ENCODE measurements at places on chromosomes 5 and 9.

DNA sequence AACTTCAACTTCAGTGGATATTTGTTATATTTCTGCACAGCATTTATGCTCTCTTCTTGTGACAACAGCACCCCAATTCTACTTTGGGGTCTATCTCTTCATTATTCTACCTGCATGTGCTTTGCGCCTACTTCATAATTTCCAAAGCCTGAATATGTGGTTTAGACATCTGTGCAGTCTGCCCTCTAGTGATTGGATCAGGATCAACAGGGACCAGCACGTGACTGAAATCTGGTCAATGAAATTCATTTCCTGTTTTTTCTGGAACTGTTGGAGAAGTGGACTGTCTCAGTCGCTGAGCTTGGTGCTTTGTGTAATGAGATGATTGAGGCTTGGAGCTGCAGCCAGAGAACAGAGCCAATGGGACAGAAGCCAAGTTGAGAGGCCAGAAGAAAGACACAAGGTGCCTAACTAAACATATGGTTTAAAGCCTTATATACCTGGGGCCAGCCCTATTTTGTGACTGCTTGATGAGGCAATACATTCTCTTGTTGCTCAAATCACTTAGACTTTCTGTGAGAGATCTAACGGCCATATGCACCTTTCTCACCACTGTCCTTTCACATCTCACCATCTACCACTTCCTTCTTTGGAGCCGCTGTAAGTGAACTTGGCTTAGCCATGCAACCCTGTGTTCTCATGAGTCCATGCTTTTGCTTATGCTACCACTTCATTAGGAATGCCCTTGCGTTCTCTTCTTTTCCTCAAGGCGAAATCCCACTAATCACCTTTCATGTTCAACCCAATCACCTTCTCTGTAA lies 68.8 kb upstream of the PPP2R2B start:
- peak; percentile 22 for DNase-seq

GRCh38 chr9:36191290-36191645 lies 547 bp downstream of the CLTA start:
- peak; percentile 48 for DNase-seq

DNA sequence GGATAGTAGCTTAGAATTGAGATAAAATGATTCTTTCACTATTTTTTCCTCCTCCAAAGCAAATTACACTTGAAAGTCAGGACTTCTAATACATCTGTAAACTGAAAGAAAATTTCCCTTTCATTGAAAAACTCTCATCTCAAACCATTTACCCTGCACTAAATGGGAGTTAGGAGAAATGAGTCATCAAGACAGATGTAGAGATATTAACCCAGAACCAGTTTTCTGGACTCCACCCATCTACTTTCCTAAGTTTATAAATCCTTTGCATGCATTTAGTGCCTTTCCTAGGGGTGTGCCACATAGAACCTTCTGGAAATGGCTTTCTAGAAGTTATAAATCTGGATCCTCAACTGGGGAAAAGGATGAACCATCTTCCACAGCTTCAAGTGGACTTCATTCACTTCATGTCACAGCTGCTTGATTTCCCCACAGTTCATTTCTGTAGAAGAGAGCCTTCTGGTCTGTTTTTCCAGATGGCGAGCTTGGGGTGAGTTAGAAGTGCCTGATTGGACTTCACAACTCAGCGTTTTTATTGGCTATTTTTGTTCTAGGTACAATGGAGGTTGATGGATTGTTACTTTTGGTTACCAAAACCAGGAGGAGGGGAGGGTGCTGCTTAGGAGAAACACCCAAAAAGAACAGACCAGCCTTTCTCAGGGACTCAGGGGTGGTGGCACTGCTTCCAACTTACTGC lies 72.5 kb upstream of the GPR151 start:
- DNase-seq = peak; percentile 6

- no peak for DNase-seq
Observed at GRCh38 chr9:107706701-107707427, 217.3 kb upstream of the KLF4 start.

DNA sequence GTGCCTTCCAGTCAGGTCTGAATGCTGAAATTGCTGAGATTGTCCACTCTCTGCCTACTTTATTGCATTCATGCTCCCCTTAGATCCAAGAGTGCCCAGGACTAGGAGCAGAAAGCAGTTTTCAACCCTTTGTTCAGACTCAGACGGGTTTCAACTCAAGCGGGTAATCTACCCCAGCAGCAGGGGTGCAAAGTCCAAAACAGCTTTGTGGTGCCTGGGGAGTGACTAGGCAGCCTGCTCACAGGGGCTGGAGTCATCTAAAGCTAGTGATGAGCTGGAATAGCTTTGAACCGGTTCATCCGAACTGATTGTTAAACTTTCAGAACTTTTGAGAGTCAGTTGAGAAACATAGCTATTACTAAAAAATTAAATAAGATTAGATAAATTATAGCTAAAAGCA lies 71.0 kb upstream of the IQGAP2 start:
- no peak for DNase-seq

- DNase-seq = peak; percentile 89
Observed at GRCh38 chr9:6759185-6759977, 1.6 kb downstream of the KDM4C start.

GRCh38 chr9:69527454-69527853 lies 144.7 kb downstream of the APBA1 start:
- DNase-seq = no peak

DNA sequence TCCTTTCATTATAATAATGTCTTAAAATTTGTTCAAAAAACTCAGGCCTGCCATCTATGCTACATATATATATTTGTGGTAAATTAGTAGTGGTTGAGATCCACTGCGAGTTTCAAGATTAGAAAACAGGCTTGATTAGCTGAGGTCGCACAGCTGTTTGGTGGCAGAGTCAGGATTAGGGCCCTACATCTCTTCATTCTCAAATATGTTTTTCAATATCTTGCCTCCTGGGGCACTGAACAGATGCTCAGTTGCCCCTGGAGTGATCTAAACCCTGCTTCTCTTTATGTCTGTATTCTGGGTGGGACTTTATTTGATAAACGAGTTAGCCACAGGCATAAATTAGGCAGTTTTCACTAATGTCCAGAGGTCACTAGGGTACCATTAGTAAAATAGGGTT lies 27.8 kb upstream of the CEP120 start:
- no peak for DNase-seq

GRCh38 chr5:170791325-170791954 lies 7.9 kb downstream of the GABRP start:
- DNase-seq = peak; percentile 68

DNA sequence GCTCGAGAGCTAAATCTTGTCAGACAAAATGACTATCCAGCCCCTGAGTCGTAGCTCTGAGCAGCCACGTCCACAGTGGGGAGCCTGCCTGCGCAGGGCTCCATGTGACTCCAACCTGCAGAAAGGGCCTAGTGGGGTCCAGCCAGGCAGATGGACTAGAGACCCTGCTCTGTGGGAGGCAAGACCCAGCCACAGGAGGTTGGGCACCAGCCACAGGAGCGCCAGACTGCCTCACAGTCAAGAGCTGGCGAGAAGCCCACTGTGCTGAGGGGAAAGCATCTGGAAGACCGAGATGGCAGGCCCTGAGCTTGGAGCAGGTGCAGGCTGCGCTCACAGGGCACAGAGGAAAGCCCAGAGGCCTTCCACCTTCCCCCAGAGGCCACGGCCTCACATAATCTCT lies 61.4 kb downstream of the C5orf15 start:
- DNase-seq = no peak

DNA sequence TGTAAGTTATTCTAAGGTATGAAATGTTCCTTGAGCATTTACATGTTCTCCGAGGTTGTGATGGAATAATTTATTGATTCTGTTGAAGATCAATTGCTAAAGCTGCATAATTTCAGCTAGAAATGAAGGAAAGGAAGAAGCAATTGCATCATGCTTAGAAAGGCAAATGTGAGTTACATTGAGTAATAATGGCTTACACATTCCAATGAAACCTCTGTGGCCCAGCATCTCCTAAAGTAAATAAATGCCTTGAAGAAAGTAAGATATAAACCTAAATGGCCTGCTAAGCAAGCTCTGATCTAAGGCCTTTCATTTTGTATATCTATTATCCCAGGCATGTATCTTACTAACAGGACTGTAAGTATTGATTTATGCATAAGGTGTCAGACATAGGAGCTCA lies 677.3 kb upstream of the RGMB start:
- peak; percentile 87 for DNase-seq

DNA sequence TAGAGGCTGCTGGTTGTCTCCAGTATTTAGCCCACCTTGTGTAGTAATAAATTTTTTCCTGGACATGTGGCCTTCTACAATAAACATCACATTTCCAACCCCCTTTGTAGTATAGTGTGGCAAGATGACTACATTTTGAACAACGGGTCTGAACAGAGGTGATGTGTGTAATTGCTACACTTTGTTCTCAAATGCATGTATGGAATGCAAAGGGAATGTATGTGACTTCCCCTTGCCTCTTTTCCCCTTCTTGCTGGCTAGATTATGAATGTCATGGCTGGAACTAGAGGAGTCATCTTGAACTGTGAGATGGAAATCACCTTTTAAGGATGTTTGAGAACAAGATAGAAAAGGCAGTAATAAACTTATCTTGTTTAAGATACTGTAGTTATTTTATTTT lies 54.5 kb downstream of the PRR16 start:
- DNase-seq = no peak

- DNase-seq = no peak
Observed at GRCh38 chr9:93092251-93092991, 3.6 kb upstream of the CARD19 start.

GRCh38 chr9:15400281-15400941 lies 22.3 kb upstream of the SNAPC3 start:
- DNase-seq = peak; percentile 88

GRCh38 chr9:114098936-114099668 lies at the start of gene KIF12:
KIF12 (minus strand) TSS chr9:114099292; CDS start chr9:114099276, 16 bp downstream.
- no peak for DNase-seq

- no peak for DNase-seq
Observed at GRCh38 chr9:136082496-136083361, 12.4 kb downstream of the NACC2 start.

DNA sequence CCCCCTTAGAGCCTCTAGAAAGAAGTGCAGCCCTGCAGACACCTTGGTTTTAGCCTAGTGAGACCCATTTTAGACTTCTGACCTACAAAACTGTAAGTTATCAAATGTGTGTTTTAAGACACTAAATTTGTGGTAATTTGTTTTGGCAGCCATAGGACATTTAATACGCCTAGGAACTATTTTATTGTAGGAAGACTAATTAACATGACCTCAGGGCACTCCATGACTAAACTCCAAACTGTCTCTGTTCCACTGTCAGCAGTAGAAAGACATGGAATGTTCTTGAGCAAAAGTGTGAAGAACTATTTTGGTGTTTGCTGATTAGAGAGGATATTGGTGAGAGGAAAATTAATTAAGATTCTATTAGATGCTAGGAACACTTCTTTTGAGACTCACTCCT lies 4.1 kb upstream of the APC start:
- peak; percentile 5 for DNase-seq

GRCh38 chr9:121529237-121529987 lies 29.8 kb upstream of the GGTA1 start:
- DNase-seq = peak; percentile 82

DNA sequence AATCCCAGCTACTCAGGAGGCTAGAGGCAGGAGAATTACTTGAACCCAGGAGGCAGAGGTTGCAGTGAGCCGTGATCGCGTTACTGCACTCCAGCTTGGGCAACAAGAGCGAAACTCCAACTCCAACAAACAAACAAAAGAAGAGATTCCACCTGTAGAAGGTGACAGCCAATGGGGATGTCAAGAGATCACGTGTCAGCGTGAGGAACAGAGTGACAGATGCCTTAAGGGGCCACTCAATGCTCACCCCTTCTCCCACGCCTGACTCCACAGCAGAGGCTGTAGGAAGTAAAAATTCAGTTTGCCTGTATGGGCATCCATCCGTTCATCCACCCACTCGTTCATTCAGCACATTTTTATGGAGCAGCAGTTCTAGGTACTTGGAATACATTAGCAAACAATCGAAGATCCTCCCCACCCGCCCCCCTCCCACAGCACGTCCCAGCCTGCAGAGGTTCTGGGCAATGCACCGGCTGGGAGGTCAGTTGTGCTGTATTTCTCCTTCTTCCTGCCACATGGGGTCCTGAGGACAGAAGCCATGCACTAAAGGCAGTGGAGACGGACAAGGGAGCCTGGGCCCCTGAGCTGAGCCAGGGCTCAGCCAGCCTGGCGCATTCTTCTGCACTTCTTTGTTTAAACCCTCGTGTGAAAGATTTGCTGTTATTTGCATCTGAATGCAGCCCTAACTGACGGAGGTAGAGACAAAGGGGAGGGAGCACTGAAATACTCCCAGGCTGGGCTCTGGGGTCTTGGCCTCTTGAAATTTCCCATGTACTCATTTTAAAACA lies 11.3 kb upstream of the RNF130 start:
- no peak for DNase-seq

DNA sequence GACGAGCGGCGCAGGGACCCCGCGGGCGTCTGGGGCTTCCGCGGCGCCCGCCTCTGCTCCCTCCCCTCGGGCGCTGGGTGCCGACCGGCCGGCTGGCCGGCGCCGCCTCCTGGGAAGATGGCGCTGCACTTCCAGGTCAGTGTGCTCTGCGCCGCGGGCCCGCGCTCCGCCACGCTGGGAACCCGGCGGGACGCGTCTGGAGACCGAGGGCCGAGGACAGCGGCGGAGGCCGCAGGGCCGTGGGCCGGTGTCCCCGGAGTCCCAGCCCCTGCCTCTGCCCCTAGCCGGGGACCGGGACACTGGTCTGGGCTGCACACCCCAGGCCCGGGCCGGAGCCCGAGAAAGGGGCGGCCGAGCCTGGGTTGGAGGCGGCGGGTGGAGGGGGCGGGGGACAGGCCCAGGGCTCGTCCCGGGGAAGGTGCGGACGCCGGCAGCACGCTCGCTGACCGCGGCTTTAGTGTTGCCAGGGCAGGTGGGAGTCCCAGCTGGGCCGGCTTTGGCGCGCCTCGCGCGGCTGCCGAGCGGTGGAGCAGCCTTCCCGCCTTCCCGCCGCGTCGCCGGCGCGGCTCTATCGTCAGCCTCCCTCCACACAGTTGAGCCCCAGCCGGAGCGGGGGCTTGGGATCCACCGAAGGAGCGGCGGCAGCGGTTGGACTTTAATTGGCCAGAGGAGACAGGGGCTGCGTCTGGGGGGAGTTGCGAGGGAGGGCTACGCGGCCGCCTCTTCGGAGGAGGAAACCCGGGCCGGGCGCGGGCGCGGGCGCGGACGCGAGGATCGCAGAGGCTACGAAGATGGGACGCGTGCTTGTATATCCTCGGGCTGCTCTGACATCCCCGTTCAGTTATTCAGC lies at the start of gene RANBP17:
Gene RANBP17 (plus strand): TSS at position 102 of the 850 bp plus-strand sequence.
- DNase-seq = peak; percentile 67

- no peak for DNase-seq
Observed at GRCh38 chr5:55657443-55657842, 54.7 kb downstream of the SLC38A9 start.
